ENCODE measurements at places on chromosomes 16 and 17. TPM values are rescaled to one million over a fixed set of nuclear protein-coding genes. Genes with fewer than 3 reads are reported as not detected.

Gene CPNE7
- total RNA-seq, result 46.9 TPM

DNA sequence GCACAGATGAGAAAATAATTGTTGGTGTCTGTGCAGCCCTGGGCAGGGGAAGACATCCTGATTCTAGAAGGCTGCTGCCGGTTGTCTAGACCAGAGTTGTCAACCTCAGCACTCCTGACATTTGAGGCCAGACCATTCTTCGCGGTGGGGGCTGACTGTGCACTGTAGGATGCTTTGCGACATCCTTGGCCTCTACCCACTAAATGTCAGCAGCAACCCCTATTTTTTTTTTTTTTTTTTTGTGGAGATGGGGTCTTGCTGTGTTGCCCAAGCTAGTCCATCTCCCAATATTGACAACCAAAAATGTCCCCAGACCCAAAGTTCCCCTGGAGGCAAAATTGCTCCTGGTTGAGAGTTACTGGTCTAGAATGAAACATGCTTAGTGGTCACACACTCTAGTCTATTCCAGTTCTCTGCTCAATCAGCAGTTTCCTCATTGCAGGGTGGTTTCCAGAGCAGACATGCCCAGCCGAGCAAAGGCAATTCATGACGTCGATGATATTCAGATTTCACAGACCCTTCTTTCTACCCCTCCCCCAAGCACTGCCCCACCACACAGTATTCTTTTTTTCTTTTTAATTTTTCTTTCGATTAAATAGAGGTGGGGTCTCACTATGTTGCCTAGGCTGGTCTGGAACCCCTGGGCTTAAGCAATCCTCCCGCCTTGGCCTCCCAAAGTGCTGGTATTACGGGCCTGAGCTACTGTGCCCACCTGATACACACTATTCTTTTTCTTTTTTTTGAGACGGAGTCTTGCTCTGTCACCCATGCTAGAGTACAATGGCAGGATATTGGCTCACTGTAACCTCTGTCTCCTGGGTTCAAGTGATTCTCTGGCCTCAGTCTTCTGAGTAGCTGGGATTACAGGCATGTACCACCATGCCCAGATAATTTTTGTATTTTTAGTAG lies 9.0 kb downstream of the C17orf99 start:
- peak; percentile 97 for DNase-seq

Gene CSF3
- not detected for total RNA-seq

DNA sequence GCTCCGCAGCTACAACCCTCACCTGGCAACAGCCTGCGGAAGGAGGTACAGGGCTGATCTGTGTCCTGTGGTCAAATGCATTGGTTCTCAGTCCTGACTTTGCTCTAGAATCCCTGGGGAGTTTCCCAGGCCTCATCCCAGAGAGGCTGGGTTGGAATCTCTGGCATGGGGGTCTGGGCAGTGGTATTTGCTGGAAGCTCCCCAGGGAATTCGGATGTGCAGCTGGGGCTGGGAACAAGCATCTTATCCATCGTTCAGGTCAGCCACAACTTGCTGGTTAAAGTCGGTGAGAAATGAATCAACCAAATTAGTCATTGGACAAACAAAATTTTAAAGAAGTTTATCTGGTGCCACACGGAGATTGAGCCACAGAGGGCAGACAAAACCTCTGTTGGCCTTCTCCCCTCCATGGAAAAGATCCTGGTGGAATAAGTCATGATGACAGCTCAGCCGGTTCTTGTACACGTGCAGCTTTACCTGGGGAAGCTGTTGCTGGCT lies 231.2 kb downstream of the FOXL1 start:
- DNase-seq, result no peak

DNA sequence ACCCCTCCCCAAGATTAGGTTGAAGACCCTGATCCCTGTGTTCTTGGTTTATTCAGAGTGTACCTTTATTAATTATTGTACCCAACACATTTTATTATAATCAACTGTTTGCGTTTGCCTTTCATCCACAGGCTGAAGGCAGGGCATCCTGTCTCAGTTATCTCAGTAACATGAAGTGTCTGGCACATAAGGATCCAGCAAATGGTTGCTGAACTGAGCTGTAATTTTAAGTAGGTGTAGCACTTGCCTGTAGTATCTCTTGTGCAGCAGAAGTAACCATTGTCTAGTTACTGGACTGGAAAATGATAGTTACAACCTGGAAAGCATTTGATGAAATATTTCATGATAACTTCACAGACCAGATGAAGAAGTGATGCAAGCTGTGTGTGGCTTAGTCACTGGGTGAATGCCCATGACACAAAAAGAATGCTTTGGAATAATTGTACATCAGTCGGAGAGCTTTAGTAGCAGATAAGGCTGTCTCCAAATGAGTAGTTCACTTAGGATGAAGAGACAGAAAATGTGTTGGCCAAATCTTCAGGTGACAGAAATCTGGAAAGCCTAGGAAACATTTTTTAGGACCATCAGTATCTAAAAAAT lies 56.6 kb downstream of the ESRP2 start:
- no peak for DNase-seq

GRCh38 chr16:83530293-83530692 lies 277.5 kb upstream of the HSBP1 start:
- no peak for DNase-seq

DNA sequence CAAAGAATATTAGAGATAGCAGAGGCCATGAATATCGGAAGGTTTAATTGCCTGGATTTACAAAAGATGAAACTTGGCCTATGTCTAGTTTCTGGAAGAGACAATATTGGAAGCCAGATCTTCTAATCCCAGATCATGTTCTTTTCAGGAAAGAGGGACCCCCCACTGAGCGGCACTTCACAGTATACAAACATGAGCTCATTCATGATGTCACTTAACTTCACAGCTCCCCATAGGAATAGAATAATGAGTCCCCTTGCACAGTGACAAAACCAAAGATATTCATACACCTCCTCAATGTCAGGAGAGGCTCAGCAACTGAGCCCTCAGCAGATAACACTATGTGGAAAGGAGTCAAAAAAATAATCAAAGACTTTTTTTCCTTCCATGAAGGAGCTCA lies 147.5 kb downstream of the CDH11 start:
- DNase-seq, result no peak

- no peak for DNase-seq
Measured at GRCh38 chr17:21039839-21040575, 2.8 kb downstream of the USP22 start.

- no peak for DNase-seq
Measured at GRCh38 chr17:1898332-1898731, 68.5 kb downstream of the RPA1 start.

Gene CHST5
- 0.19 TPM for total RNA-seq

DNA sequence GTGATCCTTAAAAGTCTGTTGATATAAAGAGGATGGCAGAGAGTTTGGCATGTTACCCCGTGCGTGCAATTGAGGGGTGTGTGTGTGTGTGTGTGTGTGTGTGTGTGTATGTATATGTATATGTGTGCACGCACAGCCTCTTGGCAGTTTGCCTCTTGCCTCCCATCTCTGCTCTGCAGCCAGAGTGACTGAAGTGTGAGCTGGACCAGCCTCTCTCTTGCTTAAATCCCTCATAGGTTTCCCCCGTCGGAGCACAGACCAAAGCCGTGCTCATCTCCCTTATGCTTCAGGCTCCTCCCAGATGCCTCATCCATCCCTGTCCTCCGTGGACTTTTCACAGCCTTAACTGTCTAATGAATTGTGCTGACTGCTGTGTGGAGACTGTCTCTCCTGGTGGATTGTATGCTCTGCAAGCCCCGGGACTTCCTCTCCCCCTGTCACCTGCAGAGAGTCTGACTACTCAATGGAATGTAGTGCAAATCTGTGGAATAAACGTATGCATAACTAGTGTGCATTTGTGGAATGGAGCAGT lies 413.5 kb downstream of the CPPED1 start:
- DNase-seq, result no peak

DNA sequence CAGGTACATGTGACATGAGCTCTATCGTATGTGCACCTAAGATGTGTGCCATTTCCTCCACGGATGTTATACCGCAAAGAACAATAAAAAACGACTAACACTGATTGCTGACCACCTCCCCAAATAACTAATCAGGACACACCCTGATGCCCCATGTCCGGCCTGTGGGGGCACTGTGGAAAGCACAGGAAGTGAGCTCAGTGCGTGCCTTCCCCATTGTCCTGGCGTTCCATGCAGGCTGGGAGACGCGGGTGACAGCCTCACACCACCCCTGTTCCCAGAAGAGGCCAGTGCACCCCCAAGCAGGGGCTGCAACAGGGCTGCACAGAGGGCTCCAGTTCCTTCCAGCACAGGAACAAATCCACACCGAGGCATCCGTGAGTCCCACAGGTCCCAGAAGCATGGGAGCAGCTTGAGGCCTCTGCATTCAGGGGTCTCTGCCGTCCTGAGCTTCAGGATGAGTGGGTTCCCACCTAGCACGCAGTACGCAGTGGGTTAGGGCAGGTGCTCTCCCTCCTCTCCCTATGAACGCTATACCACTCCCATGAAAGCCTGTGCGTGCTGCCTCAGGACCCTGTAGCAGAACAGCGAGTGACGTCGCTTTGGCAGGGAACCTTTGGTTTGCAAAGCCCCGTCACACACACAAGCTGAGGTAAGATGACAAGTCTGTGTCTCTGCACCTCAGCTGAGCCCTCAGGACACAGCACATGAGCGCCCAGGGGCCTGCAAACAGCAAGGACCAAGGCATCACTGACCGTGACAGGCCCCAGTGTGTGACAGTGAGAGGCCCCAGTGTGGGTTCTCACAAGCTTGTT lies 117.7 kb downstream of the ZNF778 start:
- no peak for DNase-seq

Gene FBXW10
- total RNA-seq, result not detected

Gene C16orf74
- total RNA-seq, result 12.8 TPM

DNA sequence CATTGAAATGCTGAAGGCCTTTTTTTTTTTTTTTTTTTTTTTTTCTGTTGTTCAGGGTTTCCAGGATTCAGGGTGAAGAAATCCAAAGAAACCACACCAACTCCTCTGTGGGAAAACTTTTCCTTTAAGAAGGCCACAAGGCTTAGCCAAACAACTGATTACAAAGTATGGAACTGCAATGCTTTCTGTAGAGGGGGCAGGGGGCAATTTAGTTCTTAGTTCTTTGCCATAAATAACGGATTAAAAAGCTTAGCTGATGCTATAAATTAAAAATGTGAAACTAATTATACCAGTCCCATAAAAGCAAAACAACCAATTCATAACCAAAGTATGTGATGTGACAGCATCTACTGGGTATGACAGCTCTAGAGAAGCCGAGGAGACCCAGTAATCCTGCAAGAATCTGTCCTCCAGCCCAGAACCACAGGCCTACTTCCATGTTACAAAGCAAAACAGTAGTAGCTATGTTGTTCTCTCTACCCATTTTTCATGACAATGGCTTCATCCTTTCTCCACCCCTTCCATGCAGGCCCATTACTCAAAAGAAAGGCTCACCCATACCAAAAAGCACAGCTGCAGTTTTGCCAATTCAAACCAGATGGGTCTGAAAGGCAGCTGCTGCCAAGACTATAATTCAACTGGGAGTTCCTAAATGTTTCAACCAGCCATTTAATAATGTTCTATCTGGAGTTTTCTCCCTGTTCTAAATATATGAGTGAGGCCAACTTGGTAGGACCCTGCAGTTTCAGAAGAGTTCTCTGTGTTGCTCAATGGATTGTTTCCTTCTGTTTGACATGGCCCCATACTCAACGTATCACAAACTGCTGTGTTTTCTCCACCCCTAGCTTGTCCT lies 167.1 kb upstream of the ZFHX3 start:
- DNase-seq, result no peak

Gene PIK3R6
- 81.7 TPM for total RNA-seq

Gene CNTD1
- not detected for total RNA-seq

GRCh38 chr17:13593757-13594156 lies 8.0 kb downstream of the HS3ST3A1 start:
- DNase-seq, result no peak

GRCh38 chr16:84712801-84713775 lies 13.3 kb downstream of the USP10 start:
- DNase-seq, result no peak

DNA sequence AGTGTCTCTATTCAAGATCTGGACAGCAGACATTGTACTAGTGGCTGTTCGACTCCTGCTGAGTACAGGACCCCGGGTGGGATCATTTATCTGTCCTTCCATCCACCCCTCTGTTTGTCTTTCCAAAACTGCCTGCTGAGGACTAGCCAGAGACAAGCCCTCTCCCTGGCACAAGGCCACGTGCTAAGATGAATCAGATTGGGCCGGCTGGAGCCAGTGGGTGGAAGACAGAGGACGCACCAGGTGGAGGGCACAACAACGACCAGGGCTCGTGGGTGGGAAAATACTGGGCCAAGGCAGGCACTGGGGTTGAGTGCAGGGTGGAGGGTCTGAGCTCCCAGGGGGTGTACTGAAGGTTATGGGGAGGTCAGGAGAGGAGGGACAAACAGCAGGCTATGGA lies 1.4 kb upstream of the CA7 start:
- DNase-seq, result no peak

DNA sequence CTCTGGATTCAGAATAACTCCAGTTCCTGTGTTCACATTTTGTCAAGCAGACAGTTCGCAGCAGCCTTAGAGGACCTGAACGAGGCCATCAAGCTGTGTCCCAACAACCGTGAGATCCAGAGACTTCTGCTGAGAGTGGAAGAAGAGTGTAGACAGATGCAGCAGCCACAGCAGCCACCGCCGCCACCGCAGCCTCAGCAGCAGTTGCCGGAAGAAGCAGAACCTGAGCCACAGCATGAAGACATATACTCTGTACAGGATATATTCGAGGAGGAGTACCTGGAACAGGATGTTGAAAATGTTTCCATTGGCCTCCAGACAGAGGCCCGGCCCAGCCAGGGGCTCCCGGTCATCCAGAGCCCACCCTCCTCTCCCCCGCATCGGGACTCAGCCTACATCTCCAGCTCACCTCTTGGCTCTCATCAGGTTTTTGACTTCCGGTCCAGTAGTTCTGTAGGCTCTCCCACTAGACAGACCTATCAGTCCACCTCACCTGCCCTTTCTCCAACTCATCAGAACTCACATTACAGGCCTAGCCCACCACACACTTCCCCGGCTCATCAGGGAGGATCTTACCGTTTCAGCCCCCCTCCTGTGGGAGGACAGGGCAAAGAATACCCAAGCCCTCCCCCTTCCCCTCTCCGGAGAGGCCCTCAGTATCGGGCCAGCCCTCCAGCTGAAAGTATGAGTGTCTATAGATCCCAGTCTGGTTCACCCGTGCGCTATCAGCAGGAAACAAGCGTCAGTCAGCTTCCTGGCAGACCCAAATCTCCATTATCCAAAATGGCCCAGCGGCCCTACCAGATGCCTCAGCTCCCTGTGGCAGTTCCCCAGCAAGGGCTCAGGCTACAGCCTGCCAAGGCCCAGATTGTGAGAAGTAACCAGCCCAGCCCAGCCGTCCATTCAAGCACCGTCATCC lies 25.9 kb downstream of the CYB561 start:
- no peak for DNase-seq

Gene AURKB
- total RNA-seq, result 140 TPM

GRCh38 chr17:49576917-49577649 lies 1.4 kb downstream of the NXPH3 start:
- no peak for DNase-seq

Gene CCDC102A
- 5.6 TPM for total RNA-seq

DNA sequence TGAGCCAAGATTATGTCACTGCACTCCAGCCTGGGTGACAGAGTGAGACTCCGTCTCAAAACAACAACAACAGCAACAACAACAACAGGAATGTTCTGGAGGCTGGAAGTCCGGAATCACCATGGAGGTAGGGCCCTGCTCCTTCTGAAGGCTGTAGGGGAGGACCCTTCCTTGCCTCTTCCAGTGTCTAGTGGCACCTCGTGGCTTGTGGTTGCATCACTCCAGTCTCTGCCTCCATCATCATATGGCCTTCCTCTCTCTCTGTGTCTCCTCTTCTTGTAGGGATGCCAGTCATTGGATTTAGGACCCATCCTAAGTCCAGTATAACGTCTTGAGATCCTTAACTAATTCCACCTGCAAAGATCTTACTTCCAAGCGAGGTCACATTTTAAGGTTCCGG lies 14.0 kb downstream of the NAGPA start:
- DNase-seq, result no peak

Gene CARD14
- total RNA-seq, result not detected
